ENCODE measurements at places on chromosomes 1 and 21.

DNA sequence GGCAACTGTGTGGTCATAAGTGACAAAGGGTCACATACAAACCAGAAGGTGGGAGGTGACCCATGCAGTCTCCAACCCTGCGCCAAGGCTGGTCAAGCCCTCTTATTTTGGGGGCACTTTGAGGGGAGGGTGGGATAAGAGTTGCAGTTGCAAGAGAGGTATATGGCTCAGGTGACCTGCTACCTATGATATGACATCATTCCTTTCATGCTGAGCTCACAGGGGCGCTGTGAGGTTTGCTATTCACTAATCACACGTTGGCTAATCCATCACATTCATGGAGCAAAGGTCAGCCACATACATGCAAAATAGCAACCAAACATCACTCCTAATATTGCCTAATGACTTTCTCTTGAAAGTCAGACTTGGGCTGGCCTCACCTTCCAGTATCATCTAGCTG lies 72.0 kb upstream of the PAXBP1 start:
- DNase-seq, result no peak

- DNase-seq, result no peak
Observed at GRCh38 chr1:231507476-231508355, 20.8 kb upstream of the TSNAX start.

DNA sequence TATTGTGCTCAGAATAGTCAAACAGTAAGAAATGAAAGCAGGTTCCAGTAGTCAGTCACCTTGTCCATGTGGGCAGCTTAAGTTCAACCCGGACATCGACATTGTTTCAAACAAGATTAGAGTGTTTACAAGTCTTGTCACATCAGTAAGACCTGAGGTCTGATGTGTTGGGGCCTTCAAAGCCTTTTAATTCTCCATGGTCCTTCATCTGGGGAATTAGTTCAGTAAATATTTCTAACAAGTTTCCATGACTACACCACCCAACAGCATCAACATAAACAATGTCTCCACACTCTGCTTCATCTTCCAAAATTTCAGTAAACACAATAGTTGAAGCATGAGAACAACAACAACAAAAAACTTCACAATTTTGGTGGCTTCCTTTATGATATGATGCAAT lies 15.1 kb upstream of the ADORA1 start:
- no peak for DNase-seq

- DNase-seq, result no peak
Observed at GRCh38 chr21:35692311-35692710, 368.0 kb downstream of the SETD4 start.

Data from activated naive CD4-positive, alpha-beta T cell treated with anti-CD3 and anti-CD28 coated beads, Interleukin-2, amount 50 U/mL, for 16 hours (primary cell).